ENCODE measurements at places on chromosomes 13 and 19.

- DNase-seq: no peak
Observed at GRCh38 chr13:21310220-21310619, 133.8 kb downstream of the MRPL57 start.

DNA sequence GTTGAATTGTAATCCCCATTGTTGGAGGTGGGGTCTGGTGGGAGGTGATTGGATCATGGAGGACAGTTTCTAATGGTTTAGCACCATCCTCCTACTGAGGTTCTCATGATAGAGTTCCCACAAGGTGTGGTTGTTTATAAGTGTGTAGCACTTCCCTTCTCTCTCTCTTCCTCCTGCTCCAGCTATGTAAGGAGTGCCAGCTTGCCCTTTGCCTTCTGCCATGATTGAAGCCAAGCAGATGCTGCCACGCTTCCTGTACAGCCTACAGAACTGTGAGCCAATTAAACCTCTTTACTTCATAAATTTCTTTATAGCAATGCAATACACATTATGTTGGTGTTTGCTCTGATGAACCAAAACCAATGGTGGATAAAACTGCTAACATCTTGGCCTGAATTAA, 238.2 kb downstream of the EFNB2 start:
- no peak for DNase-seq

DNA sequence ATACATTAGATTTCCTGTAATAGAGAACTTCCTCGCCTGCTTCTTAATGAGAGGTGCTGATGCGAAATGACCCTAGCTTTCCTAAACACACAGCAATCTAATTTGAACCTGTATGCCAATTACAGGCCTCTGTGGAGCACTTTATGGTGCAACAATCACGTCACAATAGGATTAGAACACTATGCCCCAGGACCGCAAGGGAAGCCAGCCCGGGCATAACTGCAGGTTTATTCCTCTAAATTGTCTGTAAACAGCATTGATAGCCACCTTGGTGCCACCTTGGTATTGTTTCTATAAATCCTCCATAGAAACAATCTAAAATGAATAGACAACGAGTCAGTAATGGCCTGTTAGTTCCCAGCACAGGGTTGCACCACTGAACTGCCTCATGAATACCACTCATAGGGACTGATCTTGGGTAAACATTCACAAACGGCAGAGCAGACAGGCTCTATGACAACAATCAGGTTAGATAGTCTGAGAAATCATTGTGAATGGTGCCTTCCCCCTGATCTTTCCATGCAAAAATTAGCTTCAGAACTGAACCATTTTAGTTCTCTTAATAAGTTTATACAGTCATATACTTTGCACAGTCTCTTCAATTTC, 182.5 kb upstream of the OBI1 start:
- DNase-seq: no peak

GRCh38 chr19:12708641-12709040, 12.2 kb upstream of the FBXW9 start:
- no peak for DNase-seq

DNA sequence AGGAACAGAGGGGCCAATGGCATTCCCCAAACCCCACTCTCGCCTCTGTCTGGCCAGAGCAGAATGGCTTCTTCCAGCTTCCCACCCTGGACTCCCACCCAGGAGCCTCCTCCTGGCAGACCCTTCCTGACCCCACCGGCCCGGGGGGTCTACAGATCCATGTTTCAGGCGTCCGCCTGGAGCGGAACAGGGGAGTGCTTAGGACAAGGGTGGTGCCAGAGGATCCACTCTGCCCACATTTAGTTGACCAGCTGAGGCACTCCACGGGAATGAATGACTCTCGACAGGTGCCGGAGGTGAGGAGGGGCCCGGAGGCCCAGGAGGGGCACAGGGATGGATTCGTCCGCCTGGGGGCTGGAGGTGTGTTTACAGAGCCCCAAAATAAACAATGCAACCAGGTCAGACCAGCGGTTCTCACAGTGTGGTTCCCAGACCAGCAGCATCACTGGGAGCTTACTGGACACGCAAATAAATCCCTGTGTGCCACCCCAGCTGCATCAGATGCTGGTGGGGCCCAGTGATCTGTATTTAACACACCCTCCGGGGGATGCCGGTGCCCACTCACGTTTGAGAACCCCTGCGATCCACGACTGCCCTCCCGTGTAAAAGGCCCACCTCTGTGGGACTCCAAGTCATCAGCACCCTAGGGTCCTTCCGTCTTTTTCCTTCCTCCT, 15.1 kb upstream of the NCCRP1 start:
- no peak for DNase-seq

- no peak for DNase-seq
Observed at GRCh38 chr13:48110931-48111721, 16.2 kb upstream of the MED4 start.

GRCh38 chr19:6450166-6450565, 9.4 kb downstream of the SLC25A23 start:
- no peak for DNase-seq

- no peak for DNase-seq
Observed at GRCh38 chr19:14467816-14468215, 7.3 kb downstream of the PTGER1 start.

DNA sequence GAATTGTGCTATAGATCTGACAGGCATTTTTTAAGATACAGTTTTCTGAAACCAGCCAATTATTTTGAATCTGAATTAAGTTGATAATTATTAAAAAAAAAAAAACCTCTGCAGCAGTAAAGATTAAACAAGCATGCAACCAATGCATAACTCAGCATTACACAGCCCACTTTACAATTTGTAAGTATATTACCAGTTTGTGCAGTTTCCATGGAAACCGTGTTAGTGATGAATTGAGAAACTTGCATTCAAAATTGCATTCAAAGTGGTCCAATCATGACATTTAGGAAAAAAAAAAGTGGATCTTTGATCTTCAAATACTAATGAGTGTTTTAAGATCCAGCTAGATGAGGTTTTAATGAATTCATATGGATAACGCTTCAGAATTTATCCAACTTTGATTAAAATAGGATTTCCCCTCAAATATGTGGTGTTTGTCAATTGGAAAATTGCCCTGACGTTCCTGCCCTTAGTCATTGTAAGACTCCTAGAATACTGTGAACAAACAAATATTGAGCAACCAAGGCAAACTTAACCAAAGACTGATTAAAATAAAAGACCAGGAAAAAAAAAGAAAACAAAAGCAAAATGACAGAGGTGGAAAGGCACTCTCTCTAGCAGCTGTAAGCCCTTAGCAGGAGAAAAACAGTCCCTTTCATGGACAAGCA, 314.8 kb upstream of the MAB21L1 start:
- no peak for DNase-seq

- no peak for DNase-seq
Observed at GRCh38 chr19:36267061-36267845, 52.3 kb downstream of the ZNF146 start.

Data from activated CD4-positive, alpha-beta T cell treated with anti-CD3 and anti-CD28 coated beads, Interleukin-2, amount 50 U/mL, for 1 hour (primary cell).